ENCODE measurements at places on chromosomes 5 and 9.

DNA sequence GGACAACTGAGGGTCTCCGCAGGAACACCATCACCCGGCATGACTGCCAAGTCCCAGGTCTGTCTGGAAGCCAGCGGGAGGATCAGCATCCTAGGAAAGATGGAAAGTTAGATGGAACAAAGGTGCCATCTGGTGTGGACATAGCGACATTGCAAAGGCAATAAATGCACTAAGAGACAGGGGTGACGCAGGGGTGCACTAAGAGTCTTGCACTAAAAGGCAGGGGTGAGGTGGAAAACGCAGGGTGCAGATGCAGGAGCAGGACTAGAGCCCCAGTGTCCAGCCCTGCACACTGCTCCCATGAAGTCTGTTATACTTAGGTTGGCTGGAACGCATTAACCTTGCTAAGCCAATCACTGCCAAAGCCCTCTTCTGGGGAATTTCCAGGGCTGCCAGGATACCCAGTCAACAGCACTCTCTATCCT is 15.5 kb downstream of the ATOX1 start:
- no peak for DNase-seq

DNA sequence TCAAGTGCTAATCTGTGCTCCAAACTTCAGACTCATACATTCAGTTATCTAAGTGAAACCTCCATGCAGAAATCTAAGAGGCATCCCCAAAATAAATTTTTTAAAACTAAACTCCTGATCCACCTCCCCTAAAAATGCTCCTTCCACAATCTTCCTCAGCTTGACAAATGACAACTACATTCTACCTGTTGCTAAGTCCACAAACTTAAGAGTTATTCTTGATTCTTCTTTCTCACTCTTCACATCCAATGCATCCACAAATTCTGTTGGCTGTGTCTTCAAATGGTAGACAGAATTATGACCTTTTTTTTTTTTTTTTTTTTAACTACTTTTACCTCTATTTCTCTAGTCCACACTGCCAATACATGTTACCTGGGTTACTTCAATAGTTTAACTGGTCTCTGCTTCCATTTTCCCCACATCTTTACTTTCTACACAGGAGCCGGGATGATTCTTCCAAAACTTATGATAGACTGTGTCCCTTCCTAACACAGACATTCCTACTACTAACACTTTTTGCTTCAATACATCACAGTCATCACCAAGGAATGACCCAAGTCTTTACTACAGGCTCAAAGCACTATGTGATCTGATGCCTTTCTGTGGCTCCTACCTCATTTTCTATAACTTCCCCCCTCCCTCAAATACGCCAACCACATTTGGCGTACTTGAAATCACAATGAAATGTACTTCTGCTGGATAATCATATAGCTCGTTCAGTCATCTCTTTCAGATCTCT is 143.6 kb downstream of the PDE4D start:
- DNase-seq, result no peak

- no peak for DNase-seq
These were observed 12.3 kb downstream of the PDLIM4 start for GRCh38 chr5:132269635-132270334.

GRCh38 chr5:160390787-160391696 is 8.8 kb downstream of the FAM200C start:
- peak; percentile 28 for DNase-seq

- DNase-seq, result no peak
These were observed 18.6 kb downstream of the B4GALT1 start for GRCh38 chr9:33148367-33149014.

- no peak for DNase-seq
These were observed 5.7 kb downstream of the FGFR4 start for GRCh38 chr5:177092178-177093081.

GRCh38 chr9:134314950-134315715 is 11.1 kb upstream of the RXRA start:
- DNase-seq, result no peak

GRCh38 chr9:87722393-87723088 is 3.4 kb upstream of the CTSL start:
- DNase-seq, result no peak

- DNase-seq, result no peak
These were observed 21.3 kb upstream of the SPATA31E1 start for GRCh38 chr9:87861332-87861731.

- DNase-seq, result no peak
These were observed 14.5 kb downstream of the SURF6 start for GRCh38 chr9:133321411-133321935.

GRCh38 chr5:143204474-143205246 is 198.8 kb downstream of the NR3C1 start:
- DNase-seq, result no peak

DNA sequence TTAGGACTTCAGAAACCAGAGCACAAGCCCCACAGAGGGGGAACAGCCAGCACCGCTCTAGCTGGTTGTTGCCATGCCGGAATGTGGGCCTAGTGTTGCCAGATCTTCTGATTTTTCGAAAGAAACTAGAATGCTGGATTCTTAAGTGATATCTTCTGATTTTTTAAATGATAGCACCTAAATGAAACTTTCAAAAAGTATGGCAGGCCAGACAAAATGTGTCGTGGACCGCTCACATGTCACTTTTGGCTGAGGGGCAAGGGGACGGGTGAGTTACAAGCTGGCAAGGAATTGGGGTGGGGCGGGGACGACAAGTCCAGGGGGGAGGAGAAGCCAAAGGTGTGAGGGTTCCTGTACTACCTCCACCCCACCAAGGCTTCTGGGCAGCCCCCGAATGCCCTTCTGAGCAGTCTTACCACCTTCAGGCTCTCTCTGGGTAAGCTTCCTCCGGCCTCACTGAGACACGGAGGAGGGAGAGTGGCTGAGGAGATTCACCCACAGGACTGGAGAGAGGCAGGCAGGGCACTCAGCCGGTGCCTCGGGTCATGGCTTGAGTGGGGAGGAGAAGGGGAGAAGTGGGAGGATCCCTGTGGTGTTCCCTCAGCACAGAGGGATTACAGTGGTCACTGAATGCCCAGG is 10.3 kb downstream of the B4GALT7 start:
- no peak for DNase-seq

DNA sequence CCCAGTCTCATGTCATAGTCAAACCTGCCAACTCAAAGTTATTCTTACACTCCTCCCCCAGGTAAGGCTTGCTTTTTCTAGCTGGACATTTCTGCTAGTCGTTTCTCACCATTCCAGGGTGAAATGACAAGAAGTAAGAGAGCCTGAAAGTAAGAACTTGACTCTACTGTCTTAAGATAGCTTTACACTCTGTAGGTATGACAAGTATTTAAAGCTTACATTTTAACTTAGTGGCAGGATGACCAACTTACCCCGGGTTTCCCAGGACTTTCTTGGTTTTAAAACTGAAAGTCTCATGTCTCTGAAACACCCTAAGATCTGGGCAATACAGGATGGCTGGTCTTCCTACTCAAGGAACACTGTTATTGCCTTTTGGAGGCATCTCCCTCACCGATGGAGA is 67.5 kb upstream of the PIK3R1 start:
- DNase-seq, result no peak

DNA sequence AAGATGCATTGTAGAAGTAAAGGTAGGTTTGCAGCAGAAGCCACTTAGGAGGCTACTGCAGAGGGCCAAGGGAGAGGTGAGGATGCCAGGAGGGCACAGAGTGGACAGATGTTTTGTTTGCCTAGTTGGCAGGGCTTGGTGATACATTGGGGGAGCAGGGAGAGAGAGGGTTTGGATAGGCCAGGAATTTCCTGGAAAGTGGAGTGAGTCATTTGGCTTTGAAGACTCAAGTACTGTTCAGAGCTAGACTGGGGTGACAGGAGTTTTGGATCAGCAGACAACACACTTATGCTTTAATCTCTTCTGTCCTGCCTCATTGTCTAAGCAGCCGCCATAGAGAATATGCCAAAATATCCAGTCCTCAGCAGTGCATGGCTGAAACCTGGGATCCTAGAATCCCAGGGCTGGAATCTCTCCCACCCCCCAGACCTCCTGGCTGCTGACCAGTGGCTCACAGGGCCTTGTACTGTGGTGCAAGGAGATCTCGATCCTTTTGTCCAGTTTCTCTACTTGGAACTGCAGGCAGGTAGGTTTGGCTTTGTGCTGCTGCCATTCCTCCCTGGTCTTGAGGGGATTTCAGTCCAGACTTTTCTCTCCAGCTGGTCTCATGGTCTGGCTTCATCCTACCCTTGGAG is 11.0 kb downstream of the TMEM268 start:
- DNase-seq, result no peak

GRCh38 chr9:99073347-99073746 is 31.6 kb upstream of the TGFBR1 start:
- DNase-seq, result no peak

- DNase-seq, result no peak
These were observed 343.2 kb downstream of the ANXA1 start for GRCh38 chr9:73494894-73495293.

DNA sequence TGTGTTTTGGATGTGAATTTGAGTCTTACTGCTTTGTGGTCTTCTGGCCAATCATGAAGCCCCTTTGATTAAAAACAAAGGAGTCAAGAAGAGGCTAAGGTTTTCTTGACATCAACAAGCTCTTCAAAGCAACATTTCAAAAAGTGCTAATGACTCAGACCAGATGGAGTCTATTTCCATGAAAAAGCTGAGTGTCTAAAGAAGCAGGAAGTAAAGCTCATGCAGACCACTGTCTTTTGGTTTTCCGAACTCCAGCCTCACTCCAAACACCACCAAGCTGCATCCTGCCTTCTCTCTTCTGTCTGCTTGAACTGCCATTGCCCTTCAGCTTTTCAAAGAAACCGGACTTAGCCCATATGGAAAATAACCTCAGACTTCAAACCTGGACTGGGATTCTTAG is 115.2 kb downstream of the PRDM6 start:
- DNase-seq, result no peak

GRCh38 chr9:109886617-109887016 is 106.6 kb downstream of the PALM2AKAP2 start:
- no peak for DNase-seq

GRCh38 chr5:120538149-120538548 is 74.0 kb downstream of the PRR16 start:
- DNase-seq, result no peak

- DNase-seq, result no peak
These were observed 44.2 kb upstream of the MAST4 start for GRCh38 chr5:66551945-66552344.

Data from CD4-positive, alpha-beta T cell treated with Interleukin-17A for 1 hour (primary cell).